Aorta (tissue), 5 donors: ENCODE measurements at places on chromosomes 11 and 22.
A peak's percentile ranks its signal among the peaks of the same experiment; 100 is the strongest.

DNA sequence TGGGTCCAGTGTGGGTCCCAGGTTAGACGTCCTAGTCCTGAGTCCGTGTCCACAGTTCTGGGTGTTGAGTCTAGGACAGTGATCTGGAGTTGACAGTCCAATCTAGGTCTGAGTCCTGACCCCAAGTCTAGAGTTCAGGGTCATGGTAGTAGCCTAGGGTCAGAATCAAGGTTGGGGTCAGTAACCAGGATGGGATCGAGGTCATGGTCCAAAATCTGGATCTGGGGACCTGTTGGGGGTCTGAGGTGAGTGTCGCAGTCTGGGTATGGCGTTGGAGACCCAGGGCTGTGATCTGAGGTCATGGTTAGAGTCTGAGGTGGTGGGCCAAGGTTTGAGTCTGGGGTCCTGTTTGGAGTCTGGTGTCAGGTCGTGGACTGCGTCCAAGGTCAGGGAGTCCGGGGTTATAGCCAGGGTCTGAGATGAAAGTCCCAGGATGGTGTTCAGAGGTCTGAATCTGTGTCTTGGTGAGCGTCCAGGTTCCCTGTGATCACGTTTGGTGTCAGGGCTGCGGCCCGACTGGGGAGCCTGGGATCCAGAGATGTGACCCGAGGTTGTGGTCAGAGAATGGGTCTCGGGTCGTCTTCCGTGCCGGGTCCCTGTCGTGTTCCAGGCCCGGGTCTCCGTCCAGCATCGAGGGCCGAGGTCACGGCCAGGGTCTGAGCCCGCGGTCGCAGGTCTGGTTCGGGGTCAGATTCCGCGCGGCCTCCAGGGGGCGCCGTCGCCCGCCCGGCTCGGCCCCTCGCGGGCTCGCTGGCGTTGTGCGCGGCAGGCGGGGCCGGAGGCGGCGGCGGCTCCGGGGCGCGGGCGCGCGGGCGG, 432 bp upstream of the GRK2 start:
- DNase-seq, result peak; percentile 84
- H3K36me3 ChIP-seq, result no peaks in the 10 kb centered on the region
- H3K27ac ChIP-seq, result no peak overlapping the region
- peak overlapping the region; percentile 81 for H3K4me3 ChIP-seq
- no peaks in the 10 kb centered on the region for H3K4me1 ChIP-seq
- no peaks in the 10 kb centered on the region for H3K27me3 ChIP-seq

DNA sequence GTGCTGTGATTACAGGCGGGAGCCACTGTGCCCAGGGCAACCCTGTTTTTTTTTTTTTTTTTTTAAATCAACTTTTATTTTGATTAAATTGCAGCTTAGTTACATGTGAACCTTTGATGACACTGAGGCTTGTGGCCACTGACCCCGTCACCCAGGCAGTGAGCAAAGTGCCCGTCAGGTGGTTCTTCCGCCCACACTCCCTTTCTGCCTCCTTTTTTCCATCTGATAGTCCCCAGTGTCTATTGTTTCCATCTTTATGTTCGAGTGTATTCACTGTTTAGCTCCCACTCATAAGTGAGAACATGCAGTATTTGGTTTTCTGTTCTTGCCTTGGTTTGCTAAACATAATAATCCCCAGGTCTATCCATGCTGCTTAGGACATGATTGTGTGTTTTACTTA, 110.9 kb upstream of the GRK3 start:
- no peaks in the 10 kb centered on the region for H3K4me1 ChIP-seq
- DNase-seq, result no peak
- no peak overlapping the region for H3K27ac ChIP-seq
- H3K4me3 ChIP-seq, result no peak overlapping the region

- no peak overlapping the region for H3K4me3 ChIP-seq
- no peaks in the 10 kb centered on the region for H3K27me3 ChIP-seq
- DNase-seq, result no peak
- H3K27ac ChIP-seq, result peak overlapping the region; percentile 99
- peaks cover 7% of the 10 kb centered on the region for H3K4me1 ChIP-seq
Observed at GRCh38 chr11:12235553-12235946, 125.2 kb downstream of the MICAL2 start.

GRCh38 chr11:102912482-102912830, 37.7 kb upstream of the MMP12 start:
- no peaks in the 10 kb centered on the region for H3K4me1 ChIP-seq
- no peak overlapping the region for H3K4me3 ChIP-seq
- H3K27me3 ChIP-seq, result no peaks in the 10 kb centered on the region
- DNase-seq, result no peak

- no peaks in the 10 kb centered on the region for H3K36me3 ChIP-seq
- no peak overlapping the region for H3K4me3 ChIP-seq
- no peak overlapping the region for H3K27ac ChIP-seq
- no peaks in the 10 kb centered on the region for H3K27me3 ChIP-seq
Observed at GRCh38 chr11:131568318-131568717, 197.9 kb downstream of the NTM start.
